ENCODE measurements at places on chromosomes 7 and 10. TPM values are rescaled to one million over a fixed set of nuclear protein-coding genes. Genes with fewer than 3 reads are reported as not detected.

DNA sequence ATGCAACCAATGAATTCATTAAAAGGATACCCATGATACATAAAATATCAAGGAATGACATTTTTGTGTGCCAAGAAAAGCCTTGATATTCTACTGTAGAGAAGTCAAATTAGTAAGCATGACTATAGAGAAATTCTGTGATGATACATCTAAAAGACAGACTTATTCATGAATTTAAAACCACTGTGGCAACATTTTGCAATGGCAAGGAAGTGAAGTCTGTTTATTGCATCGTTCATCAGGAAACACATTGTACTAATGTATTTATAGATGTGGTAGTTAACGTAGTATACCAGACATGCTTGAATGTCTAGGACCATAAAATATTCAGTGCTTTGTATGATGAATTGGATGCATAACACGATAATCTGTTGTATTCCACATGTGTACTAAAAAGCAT lies 9.3 kb upstream of the CLEC5A start:
- no peak for DNase-seq

GRCh38 chr7:138243430-138243829 lies 167.2 kb downstream of the AKR1D1 start:
- no peak for DNase-seq

The SMKR1 gene
- 0.69 TPM for total RNA-seq

DNA sequence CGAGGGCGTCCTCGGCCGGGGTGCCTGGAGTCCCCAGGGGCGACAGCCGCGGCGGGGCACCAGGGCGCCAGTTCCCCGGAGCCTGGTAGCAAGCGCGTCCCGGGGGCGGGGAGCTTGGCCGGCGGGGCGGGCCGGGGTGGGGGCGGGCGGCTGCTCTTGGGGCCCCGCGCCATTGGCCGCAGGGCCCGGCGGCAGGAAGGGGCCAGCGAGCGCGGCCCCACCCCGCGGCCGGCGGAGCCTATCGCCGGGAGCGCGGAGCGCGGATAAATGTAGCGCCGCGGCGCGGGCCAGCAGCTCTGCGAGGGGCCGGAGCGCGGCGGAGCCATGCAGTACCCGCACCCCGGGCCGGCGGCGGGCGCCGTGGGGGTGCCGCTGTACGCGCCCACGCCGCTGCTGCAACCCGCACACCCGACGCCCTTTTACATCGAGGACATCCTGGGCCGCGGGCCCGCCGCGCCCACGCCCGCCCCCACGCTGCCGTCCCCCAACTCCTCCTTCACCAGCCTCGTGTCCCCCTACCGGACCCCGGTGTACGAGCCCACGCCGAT lies at the start of gene HHEX:
HHEX (plus strand) TSS at position 293 of the 548 bp plus-strand sequence; CDS start at position 325, 32 bp downstream.
- no peak for DNase-seq

DNA sequence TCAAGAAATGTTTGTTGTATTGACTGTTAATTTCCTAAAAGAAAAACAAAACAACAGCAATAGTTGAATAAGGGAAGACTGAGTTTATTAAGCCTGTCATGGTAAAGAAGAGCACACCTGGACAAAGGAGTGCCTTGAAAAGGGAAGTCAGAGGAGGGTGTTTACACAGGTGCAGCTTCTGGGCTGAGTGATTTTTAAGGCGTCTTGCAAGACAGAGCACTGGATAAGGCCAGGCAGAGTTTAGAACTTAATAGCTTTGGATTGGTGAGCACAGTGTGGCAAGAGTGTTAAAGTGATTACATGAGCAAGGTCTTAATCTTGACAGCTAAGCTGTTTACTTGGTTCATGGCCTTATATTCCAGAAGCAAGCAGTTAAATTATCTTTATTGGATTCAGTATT lies 423.2 kb downstream of the CNTNAP2 start:
- DNase-seq, result no peak

The TMEM213 gene
- total RNA-seq, result not detected

GRCh38 chr7:7771452-7771851 lies 53.0 kb upstream of the RPA3 start:
- DNase-seq, result no peak

The TRIL gene
- 0.84 TPM for total RNA-seq

- no peak for DNase-seq
These were observed 26.7 kb upstream of the DNAJB6 start for GRCh38 chr7:157309988-157310668.

- DNase-seq, result no peak
These were observed 31.3 kb upstream of the ITGA8 start for GRCh38 chr10:15751046-15751445.

The TBRG4 gene
- total RNA-seq, result 70.7 TPM

GRCh38 chr7:31882187-31882586 lies 188.0 kb downstream of the PDE1C start:
- DNase-seq, result no peak

DNA sequence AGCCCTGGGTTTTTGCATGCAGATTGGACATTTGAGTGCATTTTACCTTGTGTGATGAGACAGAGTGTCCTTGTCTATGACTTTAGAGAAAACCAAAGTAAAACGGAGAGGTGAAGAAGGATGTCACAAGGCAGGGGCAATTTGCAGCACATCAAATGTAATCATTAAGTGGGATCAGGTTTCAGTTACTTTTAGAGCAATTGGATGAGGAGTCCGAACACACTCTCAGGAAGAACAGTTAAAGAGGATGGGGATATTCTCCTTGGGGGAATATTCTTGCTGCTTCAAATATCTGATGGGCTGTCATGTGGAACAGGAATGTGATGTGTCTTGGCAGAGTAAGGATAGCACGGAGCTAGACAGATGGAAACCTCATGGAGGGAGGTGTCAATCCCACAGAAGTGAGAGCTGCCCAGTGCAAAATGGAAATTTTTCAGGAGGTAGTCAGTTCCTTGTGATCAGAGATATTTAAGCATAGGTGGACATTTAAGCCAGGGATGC lies 757 bp downstream of the RAB19 start:
- no peak for DNase-seq

The TEX36 gene
- not detected for total RNA-seq

GRCh38 chr10:35598379-35598778 lies 6.8 kb upstream of the GJD4 start:
- DNase-seq, result no peak

- no peak for DNase-seq
These were observed 348.2 kb downstream of the SDK1 start for GRCh38 chr7:3649250-3649649.

The ATOH7 gene
- not detected for total RNA-seq

DNA sequence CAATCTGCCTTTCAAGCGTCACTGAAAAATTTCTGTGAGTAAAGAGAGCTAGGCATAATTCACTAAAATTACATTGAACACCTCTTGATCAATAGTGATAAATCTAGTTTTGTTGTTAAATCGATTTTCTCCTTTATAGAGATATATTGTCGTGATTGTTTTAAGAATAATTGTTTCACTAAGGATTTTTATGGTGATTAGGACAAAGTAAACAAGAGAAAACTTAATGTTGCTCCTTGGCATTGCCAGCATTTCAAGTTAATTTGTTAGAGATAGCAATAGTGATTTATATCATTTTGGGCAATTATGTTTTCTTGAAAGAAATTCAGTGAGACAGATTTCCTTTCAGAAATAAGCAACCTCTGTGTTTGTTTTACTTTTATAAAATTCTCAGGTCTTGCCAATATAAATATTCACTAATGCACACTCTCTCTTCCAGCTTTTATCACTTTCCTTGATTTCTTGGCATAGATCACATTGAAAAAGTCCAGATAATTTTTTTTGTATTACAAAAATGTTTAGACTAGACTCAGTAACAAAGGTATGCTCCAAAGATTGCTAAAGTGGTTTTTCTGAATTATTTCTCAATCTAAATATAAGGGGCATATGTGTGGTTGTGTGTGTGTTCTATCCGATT lies 538.7 kb downstream of the TFEC start:
- DNase-seq, result no peak

The SEC61G gene
- 154 TPM for total RNA-seq

DNA sequence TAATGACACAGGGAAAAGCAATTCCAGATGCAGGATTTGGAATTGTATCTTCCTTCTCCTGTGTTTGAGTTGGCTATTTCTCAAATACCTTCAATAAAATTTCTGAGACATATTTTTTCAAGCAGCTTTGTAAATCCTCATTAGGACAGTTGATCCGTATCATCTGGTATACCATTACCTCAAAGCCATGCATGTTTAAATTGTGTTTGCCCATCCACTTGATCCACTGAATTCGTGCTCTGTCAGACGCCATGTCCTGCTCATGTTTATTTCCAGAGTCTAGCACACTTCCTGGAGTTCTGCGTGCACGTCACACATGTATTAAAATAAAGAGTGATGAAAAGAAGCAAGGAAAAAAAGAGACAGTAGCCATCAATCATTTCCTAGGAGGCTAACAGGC lies 141.8 kb upstream of the CDC14C start:
- no peak for DNase-seq

The GIMAP5 gene
- 146 TPM for total RNA-seq

DNA sequence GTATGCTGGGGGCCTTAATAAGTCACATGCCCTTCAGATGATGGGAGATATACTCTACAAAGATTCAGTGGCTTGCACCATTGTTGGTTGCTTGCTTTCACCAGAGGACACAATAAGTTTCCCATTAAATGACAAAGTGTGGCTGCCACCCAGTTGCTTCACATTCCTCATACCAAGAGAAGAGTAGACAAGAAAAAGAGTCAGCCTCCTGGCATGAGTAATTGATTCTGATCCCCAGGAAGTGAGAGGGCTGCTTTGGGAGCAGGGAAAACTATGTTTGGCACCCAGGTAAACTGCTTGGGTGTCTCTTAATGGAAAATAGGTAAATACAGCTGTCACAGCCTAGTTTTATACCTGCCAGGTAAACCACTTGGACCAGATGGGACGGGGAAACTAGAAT lies 66.7 kb upstream of the IL6 start:
- DNase-seq, result no peak

GRCh38 chr10:132270721-132271457 lies 36.9 kb downstream of the STK32C start:
- DNase-seq, result no peak

GRCh38 chr10:47231414-47231813 lies 68.6 kb upstream of the GDF10 start:
- DNase-seq, result no peak

- no peak for DNase-seq
These were observed 88.1 kb upstream of the FAM3C start for GRCh38 chr7:121484089-121484763.

GRCh38 chr10:26858707-26859034 lies 2.1 kb downstream of the ABI1 start:
- no peak for DNase-seq

GRCh38 chr7:80876894-80877414 lies 41.9 kb downstream of the SEMA3C start:
- DNase-seq, result no peak

DNA sequence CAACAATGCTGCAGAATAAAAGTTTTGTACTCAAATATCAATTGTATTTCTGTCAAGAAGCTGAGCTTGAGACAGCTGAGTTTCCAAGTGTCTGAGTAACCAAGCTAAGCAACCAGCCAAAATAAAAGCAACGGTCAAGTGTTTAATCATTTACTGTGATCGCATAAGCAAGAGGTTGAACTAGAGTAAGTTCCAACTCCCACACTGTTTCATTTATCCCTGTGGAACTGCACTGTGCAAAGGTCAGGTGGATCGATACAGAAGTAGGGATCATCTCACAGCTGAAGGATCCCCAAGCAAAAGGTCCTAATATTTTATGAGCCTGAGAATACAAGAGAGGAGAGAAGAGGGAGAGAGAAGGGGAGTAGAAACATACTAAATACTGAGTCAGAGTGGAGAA lies 21.4 kb downstream of the OR2A14 start:
- DNase-seq, result no peak

DNA sequence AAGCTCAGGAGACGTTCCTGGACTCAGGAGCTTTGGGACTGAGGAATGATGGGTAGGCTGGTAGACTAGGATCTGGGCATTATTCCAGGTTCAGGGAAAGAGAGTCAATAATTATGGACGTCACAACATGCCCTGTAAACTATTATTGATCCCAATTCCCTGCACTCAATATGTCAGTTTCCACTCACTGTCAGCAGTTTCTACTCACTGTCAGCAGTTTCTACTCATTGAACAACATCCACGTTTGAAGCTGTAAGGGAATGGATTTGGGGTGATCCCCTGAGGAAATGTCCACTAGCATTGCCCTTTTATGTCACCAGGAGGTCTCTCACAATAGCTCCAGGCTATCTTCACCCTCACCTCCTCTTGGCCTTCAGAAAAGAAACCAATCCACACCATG lies 1268.6 kb downstream of the TYW1 start:
- no peak for DNase-seq

DNA sequence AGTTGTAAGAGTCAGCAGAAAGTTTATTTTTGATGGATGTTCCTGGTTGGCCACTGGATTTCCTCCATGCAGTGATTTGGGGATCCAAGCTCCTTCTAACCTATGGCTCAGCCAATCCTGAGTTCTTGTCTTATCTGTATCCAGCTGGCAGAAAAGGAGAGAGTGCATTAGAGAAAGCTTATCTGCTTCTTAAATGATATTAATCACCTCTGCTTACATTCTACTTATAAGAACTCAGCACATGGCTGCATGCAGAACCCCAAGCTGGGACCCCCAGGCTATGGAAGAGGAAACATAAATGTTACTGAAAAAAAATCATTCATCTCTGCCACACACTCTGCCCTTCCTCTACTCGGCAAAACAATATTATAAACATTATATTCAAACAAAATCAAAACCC lies 739.8 kb upstream of the AUTS2 start:
- DNase-seq, result no peak

The TMEM229A gene
- not detected for total RNA-seq

GRCh38 chr7:104160375-104160774 lies 47.4 kb downstream of the ORC5 start:
- no peak for DNase-seq

GRCh38 chr10:123604506-123604905 lies 61.6 kb upstream of the GPR26 start:
- DNase-seq, result no peak

DNA sequence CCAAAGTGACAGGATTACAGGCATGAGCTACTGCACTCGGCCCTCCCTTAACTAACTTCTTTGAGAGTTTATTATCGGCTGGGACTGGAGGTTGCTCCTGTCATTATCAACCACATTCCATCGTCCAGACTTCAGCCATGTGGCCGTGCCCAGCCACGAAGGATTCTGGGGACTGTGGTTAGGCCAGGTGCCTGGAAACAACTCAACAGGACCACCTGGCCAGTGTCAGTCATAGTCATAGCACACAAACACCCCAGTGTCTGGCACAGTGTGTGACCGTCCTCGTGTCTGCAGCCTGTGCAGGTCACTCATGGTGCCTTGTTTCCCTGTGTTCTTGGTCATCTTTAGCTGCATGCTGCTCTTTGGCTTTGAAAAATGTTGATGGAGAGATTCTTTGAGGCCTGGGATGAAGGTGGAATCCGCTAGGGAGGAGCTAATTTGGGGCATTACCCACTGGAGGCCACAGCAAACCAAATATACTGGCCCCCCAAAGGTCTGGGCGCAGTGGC lies 12.7 kb upstream of the AMZ1 start:
- no peak for DNase-seq

DNA sequence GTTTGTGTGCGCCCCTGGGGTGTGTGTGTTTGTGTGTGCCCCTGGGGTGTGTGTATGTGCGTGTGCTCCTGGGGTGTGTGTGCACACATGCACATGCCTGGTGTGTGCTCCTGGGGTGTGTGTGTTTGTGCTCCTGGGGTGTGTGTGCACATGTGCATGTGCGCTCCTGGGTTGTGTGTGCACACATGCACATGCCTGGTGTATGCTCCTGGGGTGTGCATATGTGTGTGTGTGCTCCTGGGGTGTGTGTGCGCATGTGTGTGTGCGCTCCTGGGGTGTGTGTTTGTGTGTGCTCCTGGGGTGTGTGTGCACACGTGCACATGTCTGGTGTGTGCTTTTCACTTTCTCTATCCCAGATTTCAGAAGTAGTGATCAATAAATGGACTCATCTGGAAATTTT lies 321.0 kb downstream of the WDR37 start:
- no peak for DNase-seq

The CACNA2D1 gene
- total RNA-seq, result 38.0 TPM

- no peak for DNase-seq
These were observed 219.6 kb downstream of the ELFN1 start for GRCh38 chr7:1889556-1890181.

The NKX2-3 gene
- total RNA-seq, result 0.36 TPM

Data from omental fat pad (tissue), 4 donors.